ENCODE measurements at places on chromosomes 4 and X. TPM values are rescaled to one million over a fixed set of nuclear protein-coding genes. Genes with fewer than 3 reads are reported as not detected.
A peak's percentile ranks its signal among the peaks of the same experiment; 100 is the strongest.

Gene IL13RA1
- 33.0 TPM for total RNA-seq

Gene RHOXF1
- total RNA-seq = 0.87 TPM

Gene UNC5C
- total RNA-seq = 2.7 TPM

Gene CXCR3
- 0.15 TPM for total RNA-seq

Gene GPR34
- total RNA-seq = 3.6 TPM

Gene PNMA3
- 1.8 TPM for total RNA-seq

Gene GYPE
- total RNA-seq = not detected

Gene PHOX2B
- not detected for total RNA-seq

Gene UCP1
- total RNA-seq = not detected

- DNase-seq = no peak
Observed at GRCh38 chr4:125515016-125515415, 200.3 kb downstream of the FAT4 start.

DNA sequence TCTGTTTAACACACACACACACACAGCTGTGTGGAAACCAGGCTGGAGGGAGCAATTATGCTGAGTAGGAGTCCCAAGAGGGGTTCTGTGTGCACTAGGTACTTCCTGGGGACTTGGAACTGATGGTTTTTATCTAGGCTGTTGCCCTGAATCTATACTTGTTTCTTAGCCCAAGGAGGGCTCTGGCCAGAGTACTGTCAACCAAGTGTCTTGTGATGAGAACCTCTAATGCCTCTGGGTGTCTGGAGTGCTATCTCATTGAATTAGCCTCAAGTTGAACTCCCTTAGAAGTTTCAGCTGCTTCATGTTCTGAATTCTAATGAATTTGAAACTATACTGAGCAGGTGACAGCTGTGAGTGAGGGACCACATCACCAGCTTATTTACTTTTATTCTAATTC lies 16.6 kb downstream of the ARHGAP24 start:
- no peak for DNase-seq

DNA sequence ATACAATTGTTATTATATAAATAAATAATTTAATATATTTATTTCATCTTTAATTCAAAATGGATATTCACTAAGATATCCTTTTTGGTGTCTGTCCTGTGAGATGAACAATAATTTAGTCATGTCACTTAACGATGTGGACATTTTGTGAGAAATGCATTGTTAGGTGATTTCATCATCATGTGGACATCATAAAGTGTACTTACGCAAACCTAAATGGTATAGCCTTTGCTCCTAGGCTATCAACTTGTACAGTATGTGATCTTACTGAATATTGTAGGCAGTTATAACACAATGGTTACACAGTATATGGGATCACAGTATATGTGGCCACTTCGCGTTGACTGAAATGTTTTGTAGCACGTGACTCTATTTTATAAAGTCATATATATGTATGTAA lies 20.2 kb upstream of the CHRNA9 start:
- no peak for DNase-seq

DNA sequence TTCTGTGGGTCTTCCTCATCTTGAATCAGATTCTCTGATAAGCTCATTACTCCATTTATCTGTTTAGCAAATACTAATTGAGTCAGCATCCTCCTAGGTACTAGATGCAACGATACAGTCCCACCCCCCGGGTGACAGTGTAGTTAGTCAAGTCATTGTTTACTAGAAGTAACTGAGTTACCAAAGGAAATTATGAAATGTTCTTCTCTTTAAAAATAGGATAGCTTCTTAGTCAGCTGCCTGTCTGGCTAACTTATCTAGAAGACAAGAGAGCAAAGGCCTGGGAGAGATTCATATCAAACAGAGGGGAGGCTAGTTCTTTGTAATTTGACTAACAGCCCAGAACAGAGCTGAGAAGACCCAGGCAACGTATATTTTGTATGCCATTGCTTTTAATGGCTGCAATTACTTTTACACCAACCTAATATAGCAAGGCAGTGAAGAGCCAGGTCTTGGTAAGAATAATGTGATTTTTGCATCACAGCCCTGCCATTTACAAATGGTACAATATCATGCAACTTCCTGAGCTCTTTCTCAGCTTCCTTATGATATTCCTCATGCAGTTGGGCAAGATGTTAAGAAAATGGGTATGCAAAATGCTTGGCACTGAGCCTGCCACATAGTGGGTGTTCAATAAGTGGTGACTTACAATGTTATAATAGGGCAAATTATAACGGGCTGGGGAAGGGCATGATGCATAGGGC lies 149.9 kb downstream of the CHIC2 start:
- DNase-seq = no peak

DNA sequence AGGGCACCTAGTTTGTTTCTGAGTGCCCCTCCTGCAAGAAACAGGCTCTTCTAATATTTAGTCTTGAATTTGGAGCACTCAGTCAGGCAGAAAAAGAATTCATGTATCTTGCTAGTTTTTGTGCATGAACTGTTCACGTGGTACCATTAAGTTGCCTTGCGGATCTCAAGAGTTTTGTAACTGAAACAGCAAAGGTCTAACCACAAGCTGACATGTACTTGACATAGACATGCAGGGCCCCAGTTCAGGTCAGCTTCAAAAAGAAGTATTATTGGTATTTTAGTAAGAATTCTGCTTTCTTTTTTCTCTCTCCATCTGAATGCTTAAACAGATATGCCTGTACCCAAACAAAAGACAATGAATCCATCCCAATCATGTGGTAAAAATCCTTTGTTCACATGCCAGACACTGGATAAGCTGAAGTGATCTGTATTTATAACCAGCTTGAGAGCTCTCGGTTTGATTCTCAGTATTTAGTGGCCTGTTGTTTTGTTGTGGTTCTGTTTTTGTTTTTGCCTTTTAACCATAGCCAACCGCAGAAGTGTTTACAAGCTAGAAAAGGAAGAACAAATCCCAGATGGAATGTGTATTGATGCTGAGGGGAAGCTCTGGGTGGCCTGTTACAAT lies 13.0 kb downstream of the RGN start:
- no peak for DNase-seq

- peak; percentile 4 for DNase-seq
Observed at GRCh38 chr4:8817813-8818062, 53.9 kb downstream of the HMX1 start.

DNA sequence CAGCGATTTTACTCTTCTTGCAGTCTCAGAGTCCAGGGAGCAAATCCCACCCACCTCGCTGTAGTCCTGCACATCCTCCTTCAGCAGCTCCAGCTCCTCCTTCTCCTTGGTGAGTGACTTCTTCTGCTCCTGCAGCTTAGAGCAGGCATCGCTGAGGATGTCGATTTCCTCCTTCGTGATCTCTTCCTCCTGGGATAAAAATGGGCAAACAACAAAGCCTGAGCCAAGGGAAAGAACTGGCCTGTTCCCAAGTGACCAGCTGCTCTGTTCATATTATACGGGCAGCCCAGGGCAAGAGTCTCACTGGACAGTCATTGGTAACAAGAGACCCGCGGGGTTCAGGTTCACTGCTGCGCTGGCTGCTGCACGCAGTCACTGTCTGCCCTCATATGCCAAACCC lies 26.2 kb downstream of the FGFR3 start:
- peak; percentile 34 for DNase-seq

- DNase-seq = no peak
Observed at GRCh38 chr4:6336166-6336565, 66.5 kb downstream of the WFS1 start.

DNA sequence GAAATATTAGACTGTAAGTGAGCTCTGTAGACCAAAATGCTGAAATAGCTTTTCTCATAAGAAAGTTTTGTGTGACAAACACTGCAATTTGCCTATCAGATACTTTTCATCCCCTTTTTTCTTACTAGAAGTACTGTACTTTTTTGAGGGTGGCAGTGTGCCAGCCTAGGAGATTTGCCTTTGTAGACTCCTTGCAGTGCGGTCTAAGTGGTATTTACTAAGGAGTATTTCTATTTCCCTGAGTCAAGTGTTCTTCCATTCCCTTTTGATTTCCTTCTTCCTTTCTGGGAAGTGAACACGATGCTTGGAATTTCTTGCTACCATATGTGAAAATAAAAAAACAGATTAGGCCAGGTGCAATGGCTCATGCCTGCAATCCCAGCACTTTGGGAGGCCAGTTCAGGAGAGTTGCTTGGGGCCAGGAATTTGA lies 34.6 kb downstream of the PDLIM5 start:
- no peak for DNase-seq

DNA sequence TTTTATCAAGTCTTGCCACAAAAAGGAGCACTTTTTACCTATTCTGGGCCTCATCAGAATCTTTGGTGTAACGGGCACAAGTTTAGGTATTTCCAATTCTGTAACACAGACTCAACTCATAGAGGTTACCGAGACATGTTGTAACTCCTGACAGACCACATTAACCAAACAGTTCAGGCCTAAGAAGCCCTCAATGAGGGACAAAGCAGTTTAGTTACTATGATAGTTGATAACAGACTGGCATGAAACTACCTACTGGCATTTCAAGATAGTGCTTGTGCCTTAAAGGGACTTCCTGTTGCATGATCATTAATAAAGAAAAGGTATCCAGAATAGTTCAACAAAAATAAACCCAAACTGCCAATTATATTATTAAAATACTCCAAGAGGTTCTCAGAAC lies 64.1 kb downstream of the HUWE1 start:
- no peak for DNase-seq

DNA sequence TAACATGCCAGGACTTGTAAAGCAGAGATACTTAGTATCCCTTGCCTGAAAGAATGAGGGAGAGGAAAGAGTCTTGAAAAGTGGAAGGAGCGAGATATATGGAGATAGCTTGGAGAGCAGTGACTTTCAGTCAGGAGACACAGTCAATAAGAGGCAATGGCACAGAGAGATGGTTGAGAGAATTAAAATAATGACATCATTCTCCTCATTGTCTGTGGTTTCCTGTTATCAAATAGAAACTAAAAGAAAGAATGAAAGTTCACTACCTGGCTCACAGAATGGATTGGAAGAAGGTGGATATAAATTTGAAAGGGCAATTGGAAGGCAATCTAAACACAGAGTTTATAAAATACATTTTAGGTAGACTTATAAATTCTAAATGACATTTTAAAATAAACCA lies 760.2 kb upstream of the AADAT start:
- no peak for DNase-seq

DNA sequence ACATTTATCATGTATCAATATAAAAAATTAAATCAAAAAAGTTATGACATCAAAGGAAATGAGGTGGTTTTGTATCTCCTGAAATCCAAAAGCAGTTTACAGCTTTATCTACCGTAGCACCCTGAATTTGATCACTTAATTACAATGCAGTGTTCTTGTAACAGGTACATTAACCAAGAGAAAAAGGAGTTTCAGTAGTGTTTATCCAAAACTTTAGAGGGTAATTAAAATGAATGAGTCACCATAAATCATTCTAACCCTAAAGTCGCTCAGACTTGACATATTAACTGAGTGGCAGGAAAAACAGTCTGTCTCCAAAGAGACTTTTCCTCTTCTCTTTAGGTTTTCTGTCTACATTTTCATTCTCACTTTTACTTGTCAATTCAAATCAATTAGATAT lies 907.6 kb upstream of the EPHA5 start:
- DNase-seq = no peak

DNA sequence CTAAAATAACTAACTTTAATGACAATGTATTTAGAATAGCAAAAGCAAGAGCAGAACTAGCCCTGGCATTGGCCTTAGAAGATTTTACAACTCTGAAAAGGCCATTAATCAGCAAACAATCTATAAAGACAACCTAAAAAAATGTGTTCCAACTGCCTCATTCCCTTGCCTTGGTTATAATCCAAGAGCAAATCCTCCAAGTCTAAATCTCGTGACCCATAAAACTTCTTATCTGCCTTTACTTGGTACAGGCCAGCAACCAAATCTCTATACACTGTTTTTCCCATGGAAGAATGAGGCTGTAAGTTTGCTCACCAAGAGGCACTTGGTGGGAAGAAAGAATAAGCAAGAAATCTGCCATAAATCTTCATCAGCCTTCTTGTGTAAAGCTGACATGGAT lies 175.3 kb upstream of the MID1 start:
- DNase-seq = no peak

DNA sequence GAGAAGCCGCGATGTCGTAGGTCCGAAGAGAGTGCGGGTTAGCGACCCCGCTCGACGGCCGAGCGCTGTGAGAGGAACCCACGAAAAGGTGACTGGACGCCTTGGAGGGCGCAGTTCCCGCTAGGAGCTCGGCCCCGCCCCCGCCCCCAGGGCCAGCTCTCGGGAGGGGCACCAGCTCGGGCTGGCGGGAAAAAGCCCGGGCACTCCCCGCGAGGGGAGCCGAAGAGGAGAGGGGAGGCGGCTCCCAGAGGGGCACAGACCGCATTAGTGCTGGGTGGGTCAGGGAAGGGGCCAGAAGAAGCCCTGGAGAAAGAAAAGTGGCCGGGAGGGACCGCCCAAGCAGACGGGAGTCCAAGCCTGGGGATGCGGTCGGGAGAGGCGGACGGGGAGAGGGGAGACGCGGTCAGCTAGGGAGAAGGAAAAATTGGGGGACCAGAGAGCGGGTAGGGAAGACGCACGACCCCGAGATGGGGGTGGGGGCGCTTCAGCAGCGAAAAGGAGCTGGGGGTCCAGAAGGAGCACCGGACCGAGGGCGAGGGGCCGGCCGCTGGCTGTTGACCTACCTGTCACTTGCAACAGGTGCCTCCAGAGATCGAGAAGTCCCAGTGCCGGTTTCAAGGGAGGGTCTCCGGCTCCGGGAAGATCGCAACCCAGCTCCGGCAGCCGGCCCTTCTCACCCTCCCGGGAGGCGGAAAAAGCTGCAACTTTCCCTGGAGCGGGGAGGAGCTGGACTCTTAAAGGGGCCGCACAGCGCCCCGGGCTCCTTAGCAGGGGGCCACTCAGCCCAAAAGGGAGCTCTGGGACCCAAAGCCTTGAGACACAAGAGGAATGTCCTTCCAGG lies at the start of gene SYTL4:
Gene SYTL4, minus strand, starts transcription at position 681 of the 841 bp plus-strand sequence. CDS start 30,084 bp downstream, outside the sequence.
- DNase-seq = peak; percentile 78

DNA sequence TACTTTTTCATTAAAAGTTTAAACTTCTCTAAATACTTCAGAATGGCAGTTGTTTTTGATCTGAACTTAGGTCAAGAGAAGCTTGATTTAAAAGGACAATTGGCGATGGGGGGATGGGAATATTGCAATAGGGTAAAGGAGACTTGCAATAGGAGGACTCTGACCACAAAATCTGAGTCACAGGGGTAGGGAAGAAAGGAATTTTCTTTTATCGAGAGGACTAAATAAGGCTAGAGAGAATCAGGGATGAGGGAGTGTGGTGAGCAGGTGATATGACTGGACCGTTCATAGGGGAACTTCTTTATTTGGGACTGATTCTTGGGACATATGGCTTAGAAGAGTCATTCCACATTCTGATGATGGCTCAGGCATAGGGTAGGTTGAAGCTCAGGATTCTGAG lies 1260.2 kb downstream of the ADGRL3 start:
- DNase-seq = no peak

- no peak for DNase-seq
Observed at GRCh38 chr4:108175966-108176365, 7.2 kb upstream of the LEF1 start.

All from ovary (tissue), 10 donors.